Activated CD4-positive, alpha-beta T cell treated with anti-CD3 and anti-CD28 coated beads, Interleukin-2, amount 10 ng/mL, durations not matched to agents 24 days and 14 days (primary cell): ENCODE measurements at places on chromosomes 2 and 18. TPM values are rescaled to one million over a fixed set of nuclear protein-coding genes. Genes with fewer than 3 reads are reported as not detected.

Gene CXCR4
- 88.8 and 92.7 TPM in 2 replicates for total RNA-seq

DNA sequence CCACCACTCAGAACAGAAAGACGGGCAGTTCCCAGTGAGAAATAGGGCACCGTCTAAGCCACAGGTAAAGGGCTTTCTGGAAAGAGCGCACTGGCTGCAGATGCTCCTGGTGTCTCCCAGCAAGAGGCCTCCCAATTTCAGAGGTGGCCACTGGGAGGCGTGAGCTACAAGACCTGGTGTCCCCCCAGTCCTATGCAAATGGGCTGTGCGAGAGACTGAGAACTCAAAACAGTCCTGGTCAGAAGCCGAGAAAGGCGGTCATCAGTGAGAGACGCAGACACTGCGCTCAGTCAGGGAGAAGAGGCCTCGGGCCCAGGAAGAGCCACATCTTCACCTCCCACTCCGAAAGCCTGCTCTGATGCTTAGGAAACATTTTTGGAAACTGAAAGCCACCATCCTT, 179.5 kb downstream of the EIPR1 start:
- H3K4me1 ChIP-seq = peaks cover 3% of the 10 kb centered on the region
- H3K4me3 ChIP-seq = no peak overlapping the region
- DNase-seq = no peak
- H3K36me3 ChIP-seq = peaks cover 2% of the 10 kb centered on the region

DNA sequence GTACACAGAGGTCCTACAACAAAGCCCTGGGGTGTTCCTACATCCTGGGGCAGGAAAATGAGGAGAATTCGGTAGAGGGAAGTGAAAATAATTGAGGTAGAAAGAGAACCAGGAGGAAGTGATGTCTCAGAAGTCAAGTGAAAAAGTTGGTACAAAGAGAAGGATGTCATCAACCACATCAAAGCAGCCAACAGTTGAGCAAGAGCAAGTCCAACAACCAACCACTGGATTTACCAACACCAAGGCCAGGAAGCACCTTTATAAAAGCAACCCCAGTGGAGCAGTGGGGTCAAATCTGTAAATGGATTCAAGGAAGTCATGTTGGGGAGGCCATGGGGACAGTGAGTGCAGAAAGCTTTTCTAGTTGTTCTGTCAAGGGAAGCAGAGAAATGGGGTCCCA, 360.4 kb downstream of the ZNF516 start:
- DNase-seq = no peak
- no peak overlapping the region for H3K4me3 ChIP-seq
- peaks cover 9% of the 10 kb centered on the region for H3K4me1 ChIP-seq
- peaks cover 5% of the 10 kb centered on the region for H3K27me3 ChIP-seq
- H3K36me3 ChIP-seq = no peaks in the 10 kb centered on the region
- H3K27ac ChIP-seq = no peak overlapping the region

GRCh38 chr2:114040826-114041225, 150.9 kb downstream of the ACTR3 start:
- H3K36me3 ChIP-seq = no peaks in the 10 kb centered on the region
- no peak overlapping the region for H3K4me3 ChIP-seq
- no peak for DNase-seq
- no peak overlapping the region for H3K27ac ChIP-seq
- peaks cover 9% of the 10 kb centered on the region for H3K27me3 ChIP-seq
- no peaks in the 10 kb centered on the region for H3K4me1 ChIP-seq

GRCh38 chr2:201790291-201790690, 9.6 kb upstream of the ALS2 start:
- no peak overlapping the region for H3K4me3 ChIP-seq
- H3K27ac ChIP-seq = no peak overlapping the region
- H3K27me3 ChIP-seq = peaks cover 17% of the 10 kb centered on the region
- no peaks in the 10 kb centered on the region for H3K4me1 ChIP-seq
- H3K36me3 ChIP-seq = no peaks in the 10 kb centered on the region

Gene ANKRD30BL
- not detected in 2 replicates for total RNA-seq

GRCh38 chr18:68840554-68841263, 42.8 kb downstream of the CCDC102B start:
- no peak overlapping the region for H3K4me3 ChIP-seq
- H3K27ac ChIP-seq = no peak overlapping the region
- H3K27me3 ChIP-seq = no peaks in the 10 kb centered on the region
- H3K36me3 ChIP-seq = no peaks in the 10 kb centered on the region

Gene NYAP2
- not detected in 2 replicates for total RNA-seq

Gene IL37
- total RNA-seq = not detected in 2 replicates

Gene RBM44
- total RNA-seq = 0.42 and 0.57 TPM in 2 replicates
